Naive B cell (primary cell): ENCODE measurements at places on chromosomes 11 and 22. TPM values are rescaled to one million over a fixed set of nuclear protein-coding genes. Genes with fewer than 3 reads are reported as not detected.

- no peak for DNase-seq
- peaks cover 20% of the 10 kb centered on the region for H3K4me1 ChIP-seq
- no peak overlapping the region for H3K27ac ChIP-seq
These were observed 26.6 kb downstream of the RELT start for GRCh38 chr11:73402834-73403185.

GRCh38 chr11:78319453-78319955 lies 98.1 kb downstream of the GAB2 start:
- H3K27ac ChIP-seq: no peak overlapping the region
- no peaks in the 10 kb centered on the region for H3K27me3 ChIP-seq
- H3K4me3 ChIP-seq: no peak overlapping the region
- no peak for DNase-seq

DNA sequence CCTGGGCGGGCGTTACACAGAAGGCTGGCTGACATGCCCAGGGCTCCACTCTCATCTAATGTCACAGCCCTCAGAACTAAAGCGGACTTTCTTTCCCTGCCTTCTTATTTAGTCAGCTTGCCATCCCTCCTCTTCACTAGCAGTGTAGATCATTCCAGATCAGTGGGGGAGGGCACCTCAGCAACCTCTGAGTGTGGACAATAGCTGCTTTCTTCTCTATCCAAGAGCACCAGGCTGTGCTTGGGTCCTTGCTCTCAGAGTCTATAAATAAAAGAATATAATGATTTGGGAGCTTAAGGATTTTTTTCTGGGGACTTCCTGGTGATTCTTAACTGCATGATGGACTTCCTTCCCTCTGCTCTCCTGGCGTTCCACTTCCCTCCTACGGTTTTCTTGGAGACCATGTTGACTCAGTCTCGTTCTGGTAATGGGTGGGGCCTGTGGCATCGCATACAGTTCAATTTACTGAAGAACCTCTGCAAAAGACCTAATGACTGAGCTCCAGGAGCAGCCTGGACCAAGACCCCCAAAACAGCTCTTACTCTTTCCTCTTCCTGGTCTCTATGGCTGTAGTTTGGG lies 2.9 kb upstream of the HMBS start:
- H3K36me3 ChIP-seq: peaks cover 19% of the 10 kb centered on the region
- peak overlapping the region; percentile 73 for H3K27ac ChIP-seq
- no peak overlapping the region for H3K4me3 ChIP-seq

DNA sequence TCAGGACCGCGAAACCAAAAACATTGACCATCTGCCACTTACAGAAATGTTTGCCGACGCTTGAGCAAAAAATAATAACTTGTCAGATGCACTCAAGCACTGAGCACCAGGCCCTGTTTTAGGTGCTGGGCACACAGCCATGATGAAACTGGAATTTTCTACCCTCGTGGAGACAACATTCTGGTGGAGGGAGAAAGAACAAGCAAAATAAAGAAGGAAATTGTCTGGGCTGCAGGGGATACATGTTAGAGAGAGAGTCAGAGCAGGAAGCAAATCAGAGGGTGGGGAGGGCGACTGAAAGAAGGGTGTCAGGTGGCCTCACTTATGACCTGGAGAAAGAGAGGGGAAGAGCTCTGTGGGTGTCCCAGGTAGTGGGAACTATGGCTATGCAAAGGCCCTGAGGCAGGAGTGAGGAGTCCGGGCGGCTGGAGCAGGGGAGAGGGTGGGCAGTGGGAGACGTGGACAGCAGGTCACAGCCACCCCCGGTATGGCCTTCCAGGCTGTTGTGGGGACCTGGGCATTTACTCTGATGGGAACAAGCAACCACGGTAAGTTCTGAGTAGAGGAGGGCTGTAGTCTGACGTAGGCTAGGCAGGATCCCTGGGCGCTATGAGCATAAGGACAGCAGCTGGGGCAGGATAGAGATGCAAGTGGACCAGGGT lies 78.8 kb downstream of the MYEOV start:
- H3K4me1 ChIP-seq: peaks cover 4% of the 10 kb centered on the region
- H3K27me3 ChIP-seq: no peaks in the 10 kb centered on the region
- no peak overlapping the region for H3K4me3 ChIP-seq
- H3K36me3 ChIP-seq: no peaks in the 10 kb centered on the region
- peak overlapping the region; percentile 33 for H3K27ac ChIP-seq

- DNase-seq: no peak
- H3K4me3 ChIP-seq: peak overlapping the region; percentile 68
- H3K27ac ChIP-seq: peak overlapping the region; percentile 81
- no peaks in the 10 kb centered on the region for H3K36me3 ChIP-seq
- no peaks in the 10 kb centered on the region for H3K27me3 ChIP-seq
These were observed 310 bp downstream of the TCF20 start for GRCh38 chr22:42270176-42270509.

- no peak overlapping the region for H3K27ac ChIP-seq
- no peak for DNase-seq
- H3K36me3 ChIP-seq: no peaks in the 10 kb centered on the region
- no peaks in the 10 kb centered on the region for H3K27me3 ChIP-seq
- no peaks in the 10 kb centered on the region for H3K4me1 ChIP-seq
These were observed 1021.4 kb downstream of the BRD1 start for GRCh38 chr22:48806227-48806781.

- H3K4me3 ChIP-seq: no peak overlapping the region
- H3K27me3 ChIP-seq: peaks cover 17% of the 10 kb centered on the region
- no peak overlapping the region for H3K27ac ChIP-seq
- DNase-seq: no peak
- no peaks in the 10 kb centered on the region for H3K36me3 ChIP-seq
- H3K4me1 ChIP-seq: no peaks in the 10 kb centered on the region
These were observed 102.1 kb upstream of the IGLL5 start for GRCh38 chr22:22785316-22786065.

DNA sequence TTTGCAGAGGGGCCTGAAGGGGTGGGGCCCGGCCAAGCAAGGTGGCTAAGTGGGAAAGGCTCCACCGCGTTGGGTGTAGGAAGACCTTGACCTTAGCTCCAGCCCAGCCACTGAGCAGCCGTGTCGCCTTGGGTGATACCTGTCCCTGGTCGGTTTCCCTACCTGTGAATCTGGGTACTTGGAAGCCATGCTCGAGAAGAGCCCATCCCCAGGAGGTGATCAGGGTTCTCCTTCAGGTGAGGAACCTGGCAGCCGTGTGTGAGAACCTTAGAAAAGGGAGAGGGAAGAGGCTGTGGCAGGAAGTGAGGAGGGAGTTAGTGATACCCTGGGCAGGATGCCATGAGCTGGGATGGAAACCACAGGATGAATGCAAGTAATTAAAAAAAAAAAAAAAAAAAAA lies 21.6 kb downstream of the PPARA start:
- no peaks in the 10 kb centered on the region for H3K27me3 ChIP-seq
- no peak overlapping the region for H3K4me3 ChIP-seq
- no peak overlapping the region for H3K27ac ChIP-seq
- DNase-seq: no peak

DNA sequence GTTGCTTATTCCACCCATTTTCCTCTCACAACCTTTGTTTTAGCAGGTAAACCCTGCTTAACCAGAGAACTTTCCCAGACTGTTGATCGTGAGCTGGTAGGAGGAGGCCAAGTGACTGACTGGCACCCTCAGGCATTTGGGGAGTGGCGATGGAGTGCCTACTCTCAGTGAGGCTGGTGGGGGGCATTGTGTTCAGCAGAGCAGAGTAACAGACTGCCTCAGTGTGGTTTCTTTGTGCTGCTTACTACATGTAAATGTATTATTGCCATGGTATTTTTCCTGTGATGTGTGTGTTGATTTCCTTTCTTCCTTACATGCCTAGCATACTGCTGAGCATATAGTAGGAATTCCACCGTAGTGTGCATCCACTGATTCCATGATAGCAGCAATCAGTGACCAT lies 2.6 kb downstream of the MARK2 start:
- H3K36me3 ChIP-seq: no peaks in the 10 kb centered on the region
- no peak for DNase-seq
- H3K4me1 ChIP-seq: peaks cover 54% of the 10 kb centered on the region
- H3K27ac ChIP-seq: no peak overlapping the region
- H3K4me3 ChIP-seq: peak overlapping the region; percentile 96

DNA sequence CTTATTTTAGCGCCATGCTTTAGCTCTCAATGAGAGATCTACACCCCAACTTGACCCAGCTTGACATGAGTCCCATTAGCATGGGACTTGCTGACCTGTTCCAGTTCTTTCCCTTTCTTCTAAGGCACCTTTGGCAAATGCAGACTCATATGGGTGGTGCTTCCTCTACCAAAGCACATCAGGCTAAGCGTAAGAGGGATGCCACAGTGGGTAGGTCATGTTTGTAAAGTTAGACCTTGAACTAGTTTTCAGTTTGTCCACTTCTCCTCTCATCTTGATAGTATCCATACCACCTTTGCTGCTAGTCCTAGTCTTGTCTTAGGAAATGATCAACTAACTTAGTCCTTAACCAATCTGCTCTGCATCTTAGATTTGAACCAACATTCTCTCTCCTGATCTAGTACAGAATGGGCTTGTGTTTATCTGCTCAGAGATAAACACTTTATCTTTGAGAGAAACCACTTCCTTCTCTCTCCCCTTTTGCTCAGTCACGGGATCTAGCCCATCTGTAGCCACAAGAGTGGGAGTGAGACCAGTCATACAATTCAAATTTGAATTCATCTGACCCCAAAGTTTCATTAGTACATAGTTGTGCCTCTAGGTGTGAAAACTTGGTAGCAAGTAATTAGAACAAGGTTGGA lies 72.1 kb upstream of the CD44 start:
- H3K4me3 ChIP-seq: peak overlapping the region; percentile 39
- peak; percentile 50 for DNase-seq
- no peaks in the 10 kb centered on the region for H3K27me3 ChIP-seq
- peaks cover 14% of the 10 kb centered on the region for H3K4me1 ChIP-seq

DNA sequence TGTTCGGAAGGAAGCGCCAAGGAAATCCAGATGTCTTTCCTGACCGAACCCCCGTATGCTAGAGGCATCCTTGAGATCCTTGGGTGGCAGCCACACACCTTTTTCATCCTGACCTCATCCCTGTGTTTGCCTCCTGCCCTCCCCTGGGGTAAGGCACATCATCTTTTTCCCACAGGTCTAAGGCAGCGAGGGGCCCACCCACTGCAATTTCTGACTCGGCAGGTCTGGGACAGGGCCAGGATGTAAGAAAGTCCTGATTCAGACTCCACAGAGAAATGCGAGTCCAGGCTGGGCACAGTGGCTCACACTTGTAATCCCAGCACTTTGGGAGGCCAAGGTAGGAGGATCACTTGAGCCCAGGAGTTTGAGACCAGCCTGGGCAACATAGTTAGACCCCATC lies 10.5 kb downstream of the ZMAT5 start:
- no peak overlapping the region for H3K4me3 ChIP-seq
- H3K27me3 ChIP-seq: no peaks in the 10 kb centered on the region
- no peak for DNase-seq
- no peaks in the 10 kb centered on the region for H3K36me3 ChIP-seq

GRCh38 chr11:111107501-111107900 lies 138.0 kb upstream of the POU2AF2 start:
- H3K27ac ChIP-seq: no peak overlapping the region
- H3K4me1 ChIP-seq: peaks cover 15% of the 10 kb centered on the region
- DNase-seq: no peak
- no peaks in the 10 kb centered on the region for H3K27me3 ChIP-seq
- H3K36me3 ChIP-seq: no peaks in the 10 kb centered on the region
- no peak overlapping the region for H3K4me3 ChIP-seq

GRCh38 chr22:19048531-19048930 lies 73.7 kb downstream of the DGCR2 start:
- peaks cover 29% of the 10 kb centered on the region for H3K36me3 ChIP-seq
- DNase-seq: no peak
- peaks cover 4% of the 10 kb centered on the region for H3K4me1 ChIP-seq
- no peak overlapping the region for H3K4me3 ChIP-seq
- H3K27me3 ChIP-seq: no peaks in the 10 kb centered on the region
- H3K27ac ChIP-seq: no peak overlapping the region

GRCh38 chr11:48002561-48002960 lies 22.2 kb downstream of the PTPRJ start:
- peaks cover 63% of the 10 kb centered on the region for H3K4me1 ChIP-seq
- no peak overlapping the region for H3K27ac ChIP-seq

GRCh38 chr11:112605093-112605666 lies 344.5 kb upstream of the PLET1 start:
- no peaks in the 10 kb centered on the region for H3K4me1 ChIP-seq
- H3K27me3 ChIP-seq: peaks cover 34% of the 10 kb centered on the region
- no peak overlapping the region for H3K27ac ChIP-seq
- DNase-seq: no peak

DNA sequence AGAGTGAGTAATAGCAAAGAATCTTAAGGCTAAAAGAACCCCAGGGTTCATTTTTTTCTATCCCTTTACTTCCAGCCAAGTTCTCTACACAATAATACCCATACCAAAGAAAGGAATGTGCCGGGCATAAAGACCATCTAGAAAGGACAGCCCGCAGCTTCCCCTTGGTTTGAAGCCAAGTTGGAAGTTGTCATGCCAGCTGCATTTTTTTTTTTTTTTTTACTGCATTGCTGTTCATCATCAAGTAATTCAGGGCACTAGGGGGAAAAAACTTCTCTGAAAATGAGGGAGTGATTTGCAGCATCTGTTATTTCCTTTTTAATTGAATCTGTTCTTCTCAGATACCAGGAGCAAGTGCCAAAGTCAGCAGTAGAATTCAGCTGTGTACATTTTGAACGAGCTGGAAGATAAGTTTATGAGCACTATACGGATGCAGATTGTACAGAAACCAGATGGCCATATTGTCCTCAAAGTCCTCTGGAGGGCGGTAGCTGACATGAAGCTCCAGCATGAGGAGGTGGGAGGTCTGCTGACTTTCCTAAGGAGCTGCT lies 56.4 kb downstream of the UBASH3B start:
- no peaks in the 10 kb centered on the region for H3K27me3 ChIP-seq
- H3K36me3 ChIP-seq: no peaks in the 10 kb centered on the region
- H3K4me1 ChIP-seq: peaks cover 40% of the 10 kb centered on the region
- H3K27ac ChIP-seq: peak overlapping the region; percentile 52

DNA sequence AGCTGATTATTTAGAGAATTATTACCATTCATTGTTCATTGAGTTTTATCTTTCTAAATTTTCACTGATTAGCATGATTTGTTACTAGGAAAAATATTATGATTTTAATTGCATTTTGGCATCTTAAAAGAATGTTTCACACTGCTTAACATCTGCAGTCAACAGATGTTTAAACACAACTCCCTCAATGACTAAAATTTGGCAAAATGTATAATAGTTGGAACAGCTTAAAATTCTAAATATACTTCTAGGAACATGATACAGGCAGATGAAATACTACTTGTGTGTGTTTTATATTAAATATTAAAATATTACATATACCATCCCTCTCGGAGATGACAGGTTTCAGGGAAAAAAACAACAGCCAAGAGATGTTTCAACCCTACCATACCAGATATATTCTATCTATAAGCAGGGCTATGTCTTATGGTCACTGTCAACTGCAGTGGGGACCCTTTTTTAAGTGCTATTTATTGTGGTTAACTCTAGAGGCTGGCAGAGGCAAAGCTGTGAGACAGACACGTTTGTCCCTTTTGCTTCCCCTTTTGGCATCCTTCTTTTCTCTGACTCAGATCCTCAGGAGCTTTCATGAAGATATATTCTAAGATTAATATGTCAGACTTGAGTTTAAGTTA lies 81.9 kb downstream of the BDNF start:
- H3K27me3 ChIP-seq: peaks cover 3% of the 10 kb centered on the region
- no peak for DNase-seq
- H3K27ac ChIP-seq: no peak overlapping the region

- DNase-seq: no peak
- H3K4me1 ChIP-seq: peaks cover 33% of the 10 kb centered on the region
- H3K36me3 ChIP-seq: peaks cover 6% of the 10 kb centered on the region
- H3K27ac ChIP-seq: peak overlapping the region; percentile 5
- H3K27me3 ChIP-seq: peaks cover 11% of the 10 kb centered on the region
These were observed 10.4 kb downstream of the MPZL3 start for GRCh38 chr11:118241764-118242098.

Gene SEPTIN3
- not detected for polyA plus RNA-seq

Gene OR4C6
- not detected for polyA plus RNA-seq

Gene DNAJB7
- polyA plus RNA-seq: 0.16 TPM

Gene ME3
- not detected for polyA plus RNA-seq

Gene FAM181B
- polyA plus RNA-seq: not detected
